Activated CD4-positive, alpha-beta T cell treated with anti-CD3 and anti-CD28 coated beads, Interleukin-10, Interleukin-2, amounts not matched to agents 100 ng/mL and 50 ng/mL, durations not matched to agents 16 hours and 8 hours (primary cell): ENCODE measurements at places on chromosomes 5 and 9.

GRCh38 chr5:17944046-17944445 is 309.8 kb downstream of the TAF11L14 start:
- DNase-seq, result no peak

DNA sequence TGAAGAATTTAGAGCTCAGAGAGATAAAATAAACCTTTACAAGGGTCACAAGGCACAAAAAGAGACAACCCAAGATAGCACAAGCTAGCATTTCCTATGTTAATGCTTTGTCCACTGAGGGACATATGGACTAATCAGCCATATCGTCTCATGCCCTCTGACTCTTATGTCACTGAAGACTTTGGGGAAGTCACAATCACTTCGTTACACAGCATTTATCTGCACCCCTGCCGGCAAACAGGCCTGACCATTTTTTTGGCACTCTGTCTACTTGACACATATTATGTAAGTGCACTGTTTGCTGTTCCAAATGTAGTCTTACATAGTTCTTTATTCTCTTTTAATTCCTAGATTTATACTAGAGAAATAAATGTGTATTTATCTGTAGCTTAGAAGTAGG is 13.9 kb upstream of the BNC2 start:
- DNase-seq, result no peak

DNA sequence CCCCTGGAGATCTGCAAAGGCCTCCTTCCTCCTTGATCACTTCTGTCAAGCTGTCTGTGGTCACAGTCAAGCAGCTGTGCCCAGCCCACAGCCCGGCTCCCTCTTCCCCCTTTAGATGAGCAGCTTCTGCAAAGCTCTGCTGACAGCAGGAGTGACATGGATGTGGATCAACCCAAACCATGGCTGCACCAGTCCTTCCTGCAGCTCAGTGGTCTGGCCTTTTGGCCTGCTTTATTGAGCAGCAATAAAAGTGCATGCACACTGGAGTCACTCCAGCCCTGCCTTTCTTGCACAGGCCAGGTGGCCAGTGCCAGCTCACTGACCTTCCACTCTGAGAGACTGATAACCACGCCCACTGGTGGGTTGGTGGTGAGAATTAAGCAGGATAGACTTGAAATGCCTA is 91.3 kb upstream of the OTULINL start:
- no peak for DNase-seq

DNA sequence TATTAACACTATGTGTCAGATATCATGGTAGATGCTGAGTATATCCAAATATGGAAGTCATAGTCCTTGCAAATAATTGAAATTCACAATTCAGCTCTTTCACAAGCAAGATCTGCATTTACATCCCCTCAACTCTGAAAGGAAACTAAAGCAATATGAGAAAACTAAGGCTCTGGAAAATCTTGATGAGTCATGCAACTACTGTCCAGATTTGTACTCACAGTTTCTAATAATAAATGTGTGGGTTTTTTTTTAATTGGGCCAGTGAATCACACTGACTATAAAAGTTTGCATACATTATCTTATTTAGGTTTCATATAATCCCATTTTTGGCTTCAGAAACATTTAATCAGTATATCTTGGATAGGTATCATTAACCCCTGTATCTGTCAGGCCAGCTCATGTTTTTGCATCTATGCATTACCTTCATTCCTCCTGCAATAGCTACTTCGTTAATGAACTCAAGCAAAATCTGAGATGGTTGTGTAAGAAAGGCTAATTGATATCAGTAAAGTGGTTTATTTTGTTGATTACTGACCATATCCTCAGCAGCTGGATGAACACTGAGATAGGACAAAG is 58.7 kb upstream of the PRR16 start:
- DNase-seq, result no peak

DNA sequence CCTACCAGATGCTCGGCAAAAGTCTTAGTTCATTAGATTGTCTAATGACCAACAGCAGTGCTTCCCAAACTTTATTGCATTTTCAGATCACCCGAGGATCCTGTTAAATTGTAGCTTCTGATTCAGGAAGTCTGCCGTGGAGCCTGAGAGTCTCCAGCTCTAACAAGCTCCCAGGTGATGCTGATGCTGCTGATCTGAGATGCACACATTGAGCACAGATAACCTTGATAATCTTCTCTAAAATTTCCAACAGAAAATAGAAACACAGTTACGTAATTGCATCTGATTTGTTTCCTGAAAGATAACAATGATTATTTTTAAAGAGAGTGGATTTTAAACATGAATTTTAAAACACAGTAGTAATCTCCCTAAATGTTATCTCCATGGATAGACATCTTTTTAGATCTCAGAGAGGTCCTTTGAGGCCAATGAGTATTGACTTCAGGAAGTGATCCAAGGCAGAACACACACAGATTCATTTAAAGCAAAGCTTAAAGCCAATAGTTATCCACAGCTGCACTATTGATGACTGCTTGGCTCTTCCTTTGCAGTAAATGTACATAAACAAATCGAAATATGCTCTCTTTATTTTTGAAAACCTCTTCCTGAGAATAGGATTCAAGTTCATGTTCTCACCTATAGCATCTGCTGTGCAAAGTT is 122.8 kb upstream of the TNPO1 start:
- no peak for DNase-seq

DNA sequence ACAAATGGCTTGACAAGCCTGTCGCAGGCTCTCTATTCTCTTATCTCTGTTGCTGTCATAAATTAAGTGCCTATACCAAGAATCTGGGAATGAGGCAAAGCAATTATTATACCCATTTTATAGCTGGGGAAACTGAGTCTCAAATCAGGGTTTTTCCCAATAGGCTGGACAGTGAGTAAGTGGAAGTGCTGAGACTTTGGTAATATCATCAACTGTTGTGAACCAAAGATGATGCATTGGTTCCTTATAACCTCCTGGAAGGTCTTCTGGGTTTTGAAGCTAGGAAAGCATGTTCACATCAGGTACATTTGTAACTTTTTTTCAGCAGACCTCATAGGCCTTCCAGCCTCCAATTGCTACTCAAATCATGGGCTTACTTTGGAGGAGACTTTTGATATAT is 25.6 kb upstream of the ZCCHC7 start:
- DNase-seq, result no peak

- DNase-seq, result no peak
Measured at GRCh38 chr9:106038266-106039001, 344.1 kb downstream of the TMEM38B start.
